ENCODE measurements at places on chromosomes 2 and 18.

GRCh38 chr2:47870641-47871540 is 35.4 kb downstream of the FBXO11 start:
- DNase-seq: no peak

GRCh38 chr2:223920109-223920508 is 25.0 kb downstream of the WDFY1 start:
- DNase-seq: no peak

DNA sequence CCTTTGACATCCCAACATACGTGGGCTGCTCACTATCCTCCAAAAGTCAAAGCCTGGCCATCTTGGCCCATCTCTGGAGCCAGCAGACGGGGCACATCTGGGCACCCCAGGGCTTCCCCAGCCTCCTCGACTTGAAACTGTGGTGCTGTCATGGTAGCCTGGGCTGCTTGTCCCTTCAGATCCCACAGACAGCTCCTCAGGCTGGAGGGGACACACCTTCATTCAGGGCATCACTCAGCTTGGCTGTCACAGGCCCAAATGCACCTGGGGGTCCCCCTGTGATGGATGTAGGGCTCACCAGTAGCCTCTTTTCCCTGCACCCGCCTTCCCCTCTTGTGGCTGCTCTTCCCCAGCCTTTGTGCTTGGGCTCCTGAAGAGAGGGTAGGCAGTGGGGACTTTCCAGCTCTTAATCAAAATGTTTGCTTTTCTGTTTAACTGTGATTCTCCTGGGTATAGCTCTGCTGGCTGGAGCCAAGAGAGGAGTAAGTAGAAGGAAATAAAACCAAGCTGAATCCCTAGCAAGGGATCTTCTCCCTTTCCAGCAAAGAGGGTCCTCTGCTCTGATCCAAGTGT is 92.3 kb downstream of the GYPC start:
- DNase-seq: no peak

GRCh38 chr2:144598906-144599305 is 79.0 kb upstream of the ZEB2 start:
- DNase-seq: no peak

DNA sequence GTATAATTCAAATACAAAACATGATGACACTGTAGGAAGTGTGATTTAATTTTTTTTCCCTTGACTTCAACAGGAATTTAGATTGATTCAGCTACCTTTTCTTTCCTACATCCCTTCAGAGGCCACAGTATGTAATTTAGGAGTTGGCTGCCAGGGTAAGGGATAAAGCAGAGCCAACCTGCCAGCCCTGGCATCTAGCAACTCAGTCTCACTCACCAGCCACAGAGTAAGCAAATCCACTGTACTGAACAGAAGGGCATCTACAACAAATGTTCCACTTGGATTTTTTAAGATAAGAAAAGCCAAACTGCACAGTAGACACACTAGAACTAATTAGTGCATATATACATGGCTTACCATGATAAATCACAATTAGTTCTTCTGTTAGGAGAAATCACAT is 54.3 kb upstream of the PEX13 start:
- DNase-seq: no peak

DNA sequence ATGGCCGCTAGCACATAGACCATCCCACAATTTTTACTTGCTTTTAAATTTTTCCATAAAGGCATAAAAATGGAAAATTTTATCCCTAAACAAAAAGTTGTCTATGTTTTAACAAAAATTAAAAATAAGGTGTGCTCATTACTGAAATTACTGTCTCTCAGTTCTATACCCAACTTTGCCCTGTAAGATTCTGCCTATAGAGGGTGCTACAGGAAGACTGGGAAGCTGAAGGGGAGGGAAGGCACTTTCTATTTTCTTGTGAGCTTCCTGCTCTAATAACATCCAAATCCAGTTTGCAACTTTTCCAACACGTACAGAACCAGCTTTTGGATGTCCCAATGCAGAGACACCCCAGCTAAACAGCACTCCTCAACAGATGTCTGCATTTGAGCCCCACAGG is 666.9 kb downstream of the PLCL1 start:
- no peak for DNase-seq

DNA sequence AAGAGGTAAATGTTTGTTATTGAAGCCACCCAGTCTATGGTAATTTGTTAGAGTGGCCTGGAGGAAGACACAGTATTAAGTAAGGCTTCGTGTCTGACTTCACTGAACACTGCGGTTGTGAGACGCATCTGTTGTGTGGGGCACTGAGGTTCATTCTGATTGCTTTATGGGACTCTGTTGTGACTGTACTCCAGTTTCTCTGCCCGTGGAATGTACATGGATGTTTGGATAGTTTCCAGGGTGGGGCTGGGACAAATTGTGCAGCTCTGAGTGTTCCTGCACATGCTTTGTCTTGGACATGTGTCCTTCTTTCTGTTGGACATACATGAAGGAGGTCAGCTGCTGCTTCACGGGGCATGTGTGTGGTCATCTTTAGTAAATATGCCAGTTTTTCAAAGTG is 58.6 kb downstream of the ODC1 start:
- no peak for DNase-seq

DNA sequence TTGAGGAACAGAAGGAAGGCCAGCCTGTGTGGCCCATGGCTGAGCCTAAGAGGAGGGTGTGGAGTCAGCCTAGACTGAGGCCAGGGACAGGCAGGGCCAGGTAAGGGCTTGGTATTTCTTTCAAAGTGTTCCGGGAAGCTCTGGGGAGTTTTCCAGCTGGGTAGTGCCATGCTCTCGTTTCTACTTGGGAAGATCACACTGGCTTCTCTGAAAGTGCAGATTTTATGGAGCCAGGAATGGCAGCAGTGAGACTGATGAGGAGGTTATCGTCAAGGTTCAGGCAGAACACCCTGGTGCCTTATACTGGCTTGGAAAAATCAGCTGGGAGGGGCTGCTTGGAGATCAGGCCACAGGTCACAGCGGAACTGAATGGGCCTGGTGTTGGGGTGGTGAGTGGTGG is 245.1 kb downstream of the SOX11 start:
- no peak for DNase-seq

DNA sequence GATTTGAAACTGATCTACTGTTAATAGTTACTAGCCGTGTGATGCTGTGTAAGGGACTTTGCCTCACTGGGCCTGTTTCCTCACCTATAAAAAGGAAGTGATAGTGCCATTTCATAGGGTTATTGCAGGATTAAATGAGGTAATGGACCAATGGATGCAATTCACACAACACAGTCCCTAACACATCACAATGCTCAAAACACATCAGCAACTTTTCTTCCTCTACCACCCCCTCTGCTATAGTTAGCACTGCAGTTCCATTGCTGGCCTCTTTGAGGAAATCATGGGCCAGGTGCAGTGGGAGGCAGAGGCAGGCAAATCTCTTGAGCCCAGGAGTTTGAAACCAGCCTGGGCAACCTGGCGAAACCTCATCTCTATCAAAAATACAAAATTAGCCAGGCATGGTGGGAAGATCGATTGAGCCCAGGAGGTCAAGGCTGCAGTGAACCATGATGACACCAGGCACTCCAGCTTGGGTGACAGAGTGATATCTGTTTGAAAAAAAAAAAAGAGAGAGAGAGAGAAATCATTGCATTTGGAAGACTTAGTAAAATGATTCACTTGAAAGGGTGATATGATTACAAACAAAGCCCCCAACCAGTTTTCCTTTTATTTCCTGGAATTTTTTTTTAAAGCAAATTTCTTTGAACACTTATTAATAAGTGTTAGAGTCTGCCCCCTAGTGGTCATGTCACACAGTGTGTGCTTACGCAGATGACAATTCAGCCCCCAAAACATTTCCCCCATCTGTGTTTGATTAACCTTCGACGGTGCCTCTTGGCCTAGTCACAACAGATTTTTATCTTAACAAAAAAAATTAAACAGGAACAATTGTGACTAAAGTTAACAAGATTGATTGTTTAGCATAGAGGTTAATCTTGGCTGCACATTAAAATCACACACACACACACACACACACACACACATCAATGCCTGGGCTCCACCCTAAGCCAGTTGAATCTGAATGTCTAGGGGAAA is 88.6 kb upstream of the BCL11A start:
- no peak for DNase-seq

DNA sequence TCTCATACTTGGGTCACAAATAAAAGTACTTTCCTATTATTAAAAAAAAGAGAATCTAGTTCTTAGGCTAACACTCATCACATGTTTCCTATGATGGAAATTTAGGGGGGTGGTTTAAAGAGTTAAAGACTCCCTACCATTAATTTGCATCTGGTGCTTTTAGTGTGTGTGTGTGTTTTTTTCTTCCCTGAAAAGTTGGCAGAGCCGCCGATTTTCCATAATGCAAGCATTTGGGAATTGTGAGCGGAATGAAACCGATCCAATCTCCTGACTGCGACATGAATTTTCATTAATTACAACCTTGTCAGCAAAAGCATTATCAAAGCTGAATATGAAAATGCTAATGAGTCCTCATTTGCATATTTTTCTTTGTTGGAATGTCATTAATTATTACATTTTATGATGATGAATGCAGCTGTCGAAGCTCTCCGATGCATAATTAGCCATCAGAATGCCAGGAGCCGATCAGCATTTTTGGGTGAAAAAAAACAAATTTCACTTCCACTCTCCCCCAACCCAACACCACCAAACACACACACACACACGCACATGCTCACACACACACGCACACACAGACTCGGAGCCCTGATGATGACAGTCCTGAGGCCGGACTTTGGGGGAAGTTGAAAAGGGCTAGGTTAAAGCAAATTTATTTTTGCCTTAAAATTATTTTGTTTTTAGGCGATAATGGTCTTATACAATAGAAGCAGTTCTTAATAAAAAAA is 165.4 kb downstream of the TCF4 start:
- DNase-seq: no peak

- DNase-seq: no peak
Measured at GRCh38 chr2:11708106-11708505, 38.1 kb upstream of the NTSR2 start.

- no peak for DNase-seq
Measured at GRCh38 chr18:49067071-49067470, 116.3 kb upstream of the SMAD7 start.

- DNase-seq: no peak
Measured at GRCh38 chr2:84223191-84223590, 235.9 kb downstream of the SUCLG1 start.

DNA sequence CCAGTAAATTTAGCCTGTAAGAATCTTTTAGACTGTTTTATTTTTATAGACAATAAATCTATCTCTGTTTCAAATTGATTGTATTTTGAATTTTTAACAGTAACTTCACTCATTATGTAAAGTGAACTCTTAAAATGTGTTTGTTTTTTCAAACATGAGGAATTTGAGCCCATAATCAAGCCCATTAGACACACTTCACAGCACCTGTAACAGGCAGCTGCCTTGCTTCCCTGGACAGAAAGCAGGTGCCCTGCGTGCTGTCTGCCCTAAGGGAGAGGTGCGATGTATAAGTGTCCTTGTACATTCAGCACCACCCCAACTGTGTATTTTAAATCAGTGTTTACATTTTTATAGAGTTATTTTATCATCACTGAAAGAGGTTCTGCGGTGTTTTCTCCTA is 186.5 kb upstream of the TPO start:
- no peak for DNase-seq
